AG04450 (cell line): ENCODE measurements at places on chromosomes 7 and 10.

GRCh38 chr7:107505997-107506673 is 36.3 kb downstream of the GPR22 start:
- no peak for DNase-seq

- DNase-seq = no peak
These were observed 20.2 kb upstream of the PPIF start for GRCh38 chr10:79327090-79327457.

DNA sequence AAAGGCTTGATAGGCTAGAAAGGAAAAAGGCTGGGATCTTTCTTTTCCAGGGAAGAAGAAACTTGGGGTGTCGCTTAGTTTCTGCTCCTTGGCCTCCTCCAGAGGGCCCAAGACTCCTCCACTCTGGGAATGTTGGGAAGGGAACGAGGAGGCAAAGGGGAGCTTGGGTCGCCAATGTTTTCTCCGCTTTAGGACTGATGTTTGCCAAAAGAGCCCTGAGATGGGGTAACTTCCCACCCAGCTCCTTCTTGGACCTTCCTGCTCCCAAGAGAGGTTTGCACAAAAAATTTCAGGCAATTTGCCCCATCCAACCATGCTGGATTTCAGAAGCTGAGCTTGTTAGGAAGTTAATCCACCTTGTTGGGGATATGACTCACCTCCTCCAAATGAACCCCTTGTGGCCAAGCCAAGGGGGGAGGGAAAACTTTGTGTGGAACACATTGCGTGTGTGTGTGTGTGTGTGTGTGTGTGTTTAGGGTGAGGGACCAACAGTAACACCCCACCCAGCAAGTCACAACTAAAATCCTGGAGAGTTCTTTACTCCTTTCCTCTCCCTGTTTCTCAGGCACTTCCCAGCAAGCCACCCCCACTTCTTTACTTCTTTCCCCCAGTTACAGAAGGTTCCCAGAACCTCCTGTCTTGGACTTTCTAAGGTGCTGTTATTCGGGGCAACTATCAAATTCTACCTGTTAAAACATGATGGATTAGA is 8.7 kb upstream of the HOXA2 start:
- DNase-seq = no peak

DNA sequence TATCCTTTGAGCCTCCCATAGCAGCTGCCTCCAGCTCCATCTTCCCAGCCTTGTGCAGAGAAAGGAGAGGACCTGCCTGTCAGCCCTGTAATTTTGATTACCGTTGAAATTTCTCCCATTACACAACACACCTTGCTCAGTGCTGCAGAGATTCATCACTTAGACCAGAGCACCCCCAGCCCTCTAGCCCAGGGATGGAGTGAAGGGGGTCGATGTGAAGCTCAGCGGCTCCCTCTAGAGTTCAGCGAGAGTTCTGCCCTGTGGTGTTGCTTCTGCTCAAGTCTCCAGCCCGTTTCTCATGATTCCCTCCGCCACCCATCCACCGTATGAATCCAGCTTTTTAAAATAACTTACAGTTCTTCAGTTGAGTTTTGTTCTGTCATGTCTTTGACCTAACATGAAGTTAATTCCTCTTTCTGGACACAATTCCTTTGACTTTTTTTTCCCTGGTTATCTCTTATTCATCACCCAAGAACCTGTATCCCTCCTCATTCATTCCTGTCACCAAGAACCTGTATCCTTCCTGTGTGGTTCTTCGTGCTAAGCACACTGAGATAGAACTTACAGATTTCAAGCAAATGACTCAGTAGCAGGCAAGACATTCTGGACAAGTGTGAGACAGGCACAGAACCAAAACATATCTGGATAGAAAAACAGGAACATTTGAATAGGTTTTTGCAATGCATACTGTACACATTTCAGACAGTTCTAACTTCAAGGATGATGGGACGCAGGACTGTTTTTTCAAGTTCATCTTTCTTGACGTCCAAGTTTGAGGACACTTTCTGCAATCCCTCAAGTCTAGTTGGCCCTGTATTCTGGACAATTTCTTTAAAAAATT is 35.0 kb upstream of the ZNF32 start:
- no peak for DNase-seq

GRCh38 chr7:150716368-150716767 is at the start of gene GIMAP1:
GIMAP1 (plus strand) TSS chr7:150716613; CDS start chr7:150719048, 2,435 bp downstream.
- no peak for DNase-seq

DNA sequence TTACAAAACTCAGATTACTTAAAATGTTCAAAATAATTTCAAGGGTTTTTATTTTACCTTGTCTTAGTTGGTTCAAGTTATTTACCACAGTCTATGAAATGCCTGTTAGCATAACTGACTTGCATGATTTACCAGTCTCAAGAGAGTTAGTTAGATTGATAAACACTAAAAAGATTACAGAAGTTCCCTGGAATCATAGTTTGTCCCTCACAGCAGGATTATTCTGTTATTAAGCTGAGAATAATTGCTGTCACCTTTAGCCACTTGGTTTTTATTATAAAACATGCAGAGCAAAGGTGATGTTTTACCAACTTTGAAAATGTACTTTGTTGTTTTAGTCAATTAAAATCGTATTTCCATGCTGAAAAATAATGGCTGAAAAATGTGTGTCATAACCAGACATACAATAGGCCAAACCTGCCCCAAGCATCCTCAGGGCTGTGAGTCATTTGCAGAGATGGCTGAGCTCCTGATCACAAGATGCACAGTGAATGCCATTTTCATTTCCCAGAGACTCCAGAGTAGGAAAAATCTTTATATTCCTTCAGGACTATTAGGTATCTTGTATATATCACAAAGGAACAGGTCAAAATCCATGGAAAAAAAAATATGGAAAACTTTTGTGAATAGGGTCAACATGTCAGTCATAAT is 87.8 kb upstream of the DKK1 start:
- no peak for DNase-seq

- no peak for DNase-seq
These were observed 9.7 kb downstream of the CFAP46 start for GRCh38 chr10:132932461-132933307.

DNA sequence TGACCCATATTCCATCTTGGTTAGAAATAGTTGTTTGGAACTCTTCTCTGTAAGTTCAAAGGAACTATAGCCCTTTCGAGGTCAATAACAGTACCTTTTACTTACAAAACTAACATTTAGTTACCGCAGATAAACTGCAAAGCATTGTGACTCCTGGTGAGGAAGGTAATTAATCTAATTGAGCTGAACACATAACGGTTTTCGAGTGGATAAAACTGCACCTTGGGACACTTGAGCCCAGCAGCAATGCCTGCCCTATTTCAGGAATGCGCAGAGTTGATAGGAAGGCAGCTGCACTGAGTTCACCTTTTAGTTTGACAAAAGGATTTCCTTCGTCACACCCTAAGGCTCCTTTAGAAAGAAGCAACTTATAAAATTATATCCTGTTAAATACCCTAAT is 75.4 kb downstream of the JAZF1 start:
- DNase-seq = no peak

DNA sequence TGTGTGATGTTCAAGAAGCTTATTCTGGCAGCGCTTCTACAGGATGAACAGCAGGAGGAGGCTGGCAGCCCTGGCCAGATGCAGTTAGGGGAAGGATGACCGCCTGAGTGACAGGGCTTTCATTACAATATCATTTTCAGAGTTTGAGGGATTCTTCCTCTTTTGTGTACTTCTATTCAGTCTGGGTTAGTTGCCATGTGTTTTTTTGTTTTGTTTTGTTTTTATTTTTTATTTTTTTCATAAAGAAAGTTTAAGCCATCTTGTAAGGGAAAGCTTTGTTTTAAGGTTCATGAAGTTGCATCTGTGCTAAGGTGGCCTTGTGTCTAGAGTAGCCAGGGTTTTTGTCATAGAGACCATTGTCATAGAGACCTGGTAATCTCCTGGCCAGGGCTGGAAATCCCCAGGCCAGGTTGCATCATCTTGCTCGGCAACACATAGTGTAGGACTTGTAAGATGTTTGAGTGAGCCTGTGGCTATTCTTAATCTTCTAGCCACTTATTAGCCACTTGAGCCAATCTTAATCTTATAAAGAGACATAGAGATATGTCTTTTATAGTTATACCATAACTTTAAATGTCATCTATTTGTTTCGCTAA is 230.5 kb upstream of the TMEM229A start:
- DNase-seq = no peak
